CD8-positive, alpha-beta memory T cell (primary cell): ENCODE measurements at places on chromosomes 1 and 21. TPM values are rescaled to one million over a fixed set of nuclear protein-coding genes. Genes with fewer than 3 reads are reported as not detected.

Gene SFN
- 0.37 TPM for total RNA-seq

DNA sequence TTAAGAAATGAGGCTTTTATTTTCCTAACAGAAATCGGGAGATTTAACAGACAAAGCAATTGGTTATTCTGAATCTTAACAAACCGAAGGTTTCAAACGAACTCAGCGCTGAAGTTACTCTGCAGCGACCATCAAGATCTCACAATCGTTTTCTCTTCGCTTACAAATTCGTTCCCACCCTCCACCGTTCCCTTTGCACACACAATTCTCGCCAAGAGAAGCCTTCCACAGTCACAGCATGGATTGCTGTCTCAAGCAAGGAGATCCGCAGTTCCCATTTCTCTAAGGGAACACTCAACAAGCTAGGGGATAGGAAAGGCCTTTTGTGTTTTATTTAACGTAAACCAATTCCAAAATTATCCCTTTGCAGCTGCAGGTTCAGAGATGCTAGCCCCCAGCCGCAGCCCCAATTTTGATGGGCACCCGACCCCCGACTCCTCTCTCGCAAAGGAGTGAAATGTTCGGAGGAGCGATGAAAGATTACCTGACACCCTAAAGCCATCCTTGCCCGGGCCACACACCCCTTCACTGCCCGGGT lies 755 bp downstream of the FBXO42 start:
- H3K27me3 ChIP-seq = no peaks in the 10 kb centered on the region
- H3K4me1 ChIP-seq = peaks cover 31% of the 10 kb centered on the region
- no peaks in the 10 kb centered on the region for H3K36me3 ChIP-seq

Gene INSRR
- not detected for total RNA-seq

Gene SPAG17
- total RNA-seq = not detected

Gene ESPN
- total RNA-seq = 0.60 TPM

GRCh38 chr1:169364948-169365347 lies 2.6 kb downstream of the NME7 start:
- H3K4me3 ChIP-seq = no peak overlapping the region
- no peaks in the 10 kb centered on the region for H3K36me3 ChIP-seq
- peaks cover 11% of the 10 kb centered on the region for H3K4me1 ChIP-seq
- DNase-seq = no peak
- no peak overlapping the region for H3K27ac ChIP-seq

DNA sequence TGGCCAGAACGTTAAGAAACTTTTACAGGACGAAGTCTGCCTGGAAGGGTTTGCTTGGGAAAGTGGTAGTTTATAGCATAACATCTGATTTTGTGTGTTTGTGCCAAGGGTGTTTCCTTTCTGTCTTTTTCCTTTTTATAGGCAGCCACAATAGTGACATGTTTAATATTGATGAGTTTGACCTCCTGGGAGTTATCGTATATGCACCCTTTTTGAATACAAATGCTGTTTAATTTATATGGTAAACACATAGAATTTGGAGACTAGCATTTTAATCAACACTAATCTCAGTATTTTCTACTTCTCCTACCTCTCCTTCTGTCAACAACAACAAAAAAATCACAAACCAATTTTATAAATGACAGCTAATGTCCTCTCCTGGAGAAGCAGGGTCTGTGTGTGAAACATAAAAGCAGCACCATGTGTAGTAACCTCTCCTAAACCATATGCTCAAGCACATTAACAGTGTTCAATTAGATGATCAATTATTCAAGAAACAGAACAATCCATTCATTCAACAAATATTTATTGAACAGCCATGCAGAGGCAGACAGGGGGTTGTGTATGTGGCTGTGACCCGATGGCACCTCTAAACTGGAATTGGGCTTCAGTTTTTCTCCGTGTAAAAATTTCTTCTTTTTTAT lies 604 bp upstream of the FMN2 start:
- no peak overlapping the region for H3K27ac ChIP-seq
- no peak for DNase-seq
- no peak overlapping the region for H3K4me3 ChIP-seq
- no peaks in the 10 kb centered on the region for H3K27me3 ChIP-seq

Gene KLF17
- total RNA-seq = not detected

- H3K27ac ChIP-seq = no peak overlapping the region
- no peak for DNase-seq
- no peaks in the 10 kb centered on the region for H3K27me3 ChIP-seq
- H3K4me1 ChIP-seq = no peaks in the 10 kb centered on the region
- no peaks in the 10 kb centered on the region for H3K36me3 ChIP-seq
Measured at GRCh38 chr1:42006836-42007235, 88.1 kb upstream of the HIVEP3 start.
